PC-9 (cell line): ENCODE measurements at places on chromosomes 1 and 21.

DNA sequence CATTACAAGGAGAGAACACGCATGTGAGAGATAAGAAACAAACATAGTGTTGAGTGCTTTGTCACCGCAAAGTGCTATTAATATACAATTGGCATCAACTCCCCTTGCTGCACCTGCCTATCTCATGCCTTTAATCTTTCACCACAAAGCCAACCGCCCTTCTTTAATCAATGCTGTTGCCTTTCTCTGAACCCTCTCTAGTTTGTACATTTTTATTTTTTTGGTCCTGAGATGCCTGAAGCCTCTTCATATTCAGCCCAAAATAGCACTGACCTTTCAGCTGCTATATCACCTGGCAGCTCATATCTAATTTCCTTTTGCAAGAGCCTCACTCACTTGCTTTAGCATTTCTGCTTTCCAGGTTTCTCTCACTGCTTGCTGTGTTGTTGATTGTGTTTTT is 504.7 kb downstream of the NUF2 start:
- DNase-seq: no peak

GRCh38 chr1:86345042-86345441 is 51.1 kb downstream of the ODF2L start:
- DNase-seq: no peak

- DNase-seq: peak; percentile 43
These were observed 129.2 kb downstream of the CLIC6 start for GRCh38 chr21:34797921-34798535.

DNA sequence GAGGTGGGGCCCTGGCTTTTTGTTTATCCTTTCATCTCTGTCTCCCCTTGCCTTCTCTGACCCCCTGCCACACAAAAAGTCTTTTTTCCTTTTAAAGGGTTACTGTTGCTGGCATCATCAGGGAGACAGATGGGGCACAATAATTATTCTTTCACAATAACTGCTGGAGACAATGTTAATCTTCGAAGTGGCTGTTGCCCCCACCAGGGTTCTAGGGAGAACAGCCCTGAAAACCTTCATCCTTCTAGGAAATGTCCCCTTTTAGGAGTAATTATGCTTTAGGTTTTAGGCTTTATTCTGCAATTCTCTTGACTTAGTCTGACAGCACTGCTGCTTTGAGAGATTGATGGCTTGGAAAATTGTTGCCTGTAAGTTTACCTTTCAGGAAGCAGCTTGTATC is 150.0 kb downstream of the NOS1AP start:
- no peak for DNase-seq

- DNase-seq: no peak
These were observed 397.7 kb downstream of the NTNG1 start for GRCh38 chr1:107538502-107538901.

DNA sequence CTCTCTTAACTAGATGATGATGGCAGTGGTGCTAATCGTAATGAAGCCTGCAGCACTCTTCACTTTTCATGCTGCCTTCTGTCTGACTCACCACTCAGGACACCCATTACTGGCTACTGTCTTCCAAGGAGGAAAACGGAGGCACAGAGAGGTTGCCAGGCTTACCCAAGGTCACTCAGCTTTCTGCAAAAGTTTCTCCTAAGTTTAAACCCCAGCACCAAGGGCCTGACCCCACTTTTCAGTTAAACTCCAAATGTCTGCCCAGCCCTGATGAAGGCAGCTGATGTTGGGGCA is 78.1 kb upstream of the RUNX3 start:
- no peak for DNase-seq

GRCh38 chr1:227557962-227558725 is 5.2 kb upstream of the ZNF678 start:
- no peak for DNase-seq

DNA sequence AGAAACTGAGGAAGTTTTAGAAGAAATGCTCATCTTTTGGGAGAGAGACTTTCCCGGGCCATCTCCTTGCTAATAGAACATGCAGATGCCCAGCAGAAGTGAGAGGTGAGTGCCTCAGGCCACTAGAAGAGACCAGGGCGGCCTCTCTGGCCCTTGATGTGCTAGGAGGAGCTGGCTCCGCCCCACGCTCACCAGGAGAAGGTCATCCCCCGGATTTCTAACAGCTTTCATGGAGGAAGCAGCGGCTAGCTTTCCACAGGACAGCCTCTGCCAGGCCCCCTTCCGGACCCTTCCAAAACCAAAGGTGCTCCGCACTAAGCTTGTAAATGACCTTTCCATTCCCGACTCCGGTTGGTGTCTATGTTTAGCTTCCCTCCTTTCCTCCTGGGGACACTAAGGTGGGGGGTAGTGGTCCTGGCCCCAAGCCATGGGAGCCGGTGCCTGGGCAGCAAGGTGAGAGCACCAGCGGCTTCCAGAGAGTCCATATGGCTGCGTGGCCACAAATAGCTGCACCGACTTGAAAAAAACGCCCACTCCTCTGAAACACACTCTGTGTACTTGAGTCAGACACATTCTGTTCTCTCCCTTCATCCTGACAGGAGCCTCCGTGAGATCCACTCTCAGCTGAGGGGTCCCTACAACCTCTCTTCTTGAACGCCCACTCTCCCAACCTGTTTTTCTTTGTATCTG is 249.9 kb downstream of the TNR start:
- no peak for DNase-seq

DNA sequence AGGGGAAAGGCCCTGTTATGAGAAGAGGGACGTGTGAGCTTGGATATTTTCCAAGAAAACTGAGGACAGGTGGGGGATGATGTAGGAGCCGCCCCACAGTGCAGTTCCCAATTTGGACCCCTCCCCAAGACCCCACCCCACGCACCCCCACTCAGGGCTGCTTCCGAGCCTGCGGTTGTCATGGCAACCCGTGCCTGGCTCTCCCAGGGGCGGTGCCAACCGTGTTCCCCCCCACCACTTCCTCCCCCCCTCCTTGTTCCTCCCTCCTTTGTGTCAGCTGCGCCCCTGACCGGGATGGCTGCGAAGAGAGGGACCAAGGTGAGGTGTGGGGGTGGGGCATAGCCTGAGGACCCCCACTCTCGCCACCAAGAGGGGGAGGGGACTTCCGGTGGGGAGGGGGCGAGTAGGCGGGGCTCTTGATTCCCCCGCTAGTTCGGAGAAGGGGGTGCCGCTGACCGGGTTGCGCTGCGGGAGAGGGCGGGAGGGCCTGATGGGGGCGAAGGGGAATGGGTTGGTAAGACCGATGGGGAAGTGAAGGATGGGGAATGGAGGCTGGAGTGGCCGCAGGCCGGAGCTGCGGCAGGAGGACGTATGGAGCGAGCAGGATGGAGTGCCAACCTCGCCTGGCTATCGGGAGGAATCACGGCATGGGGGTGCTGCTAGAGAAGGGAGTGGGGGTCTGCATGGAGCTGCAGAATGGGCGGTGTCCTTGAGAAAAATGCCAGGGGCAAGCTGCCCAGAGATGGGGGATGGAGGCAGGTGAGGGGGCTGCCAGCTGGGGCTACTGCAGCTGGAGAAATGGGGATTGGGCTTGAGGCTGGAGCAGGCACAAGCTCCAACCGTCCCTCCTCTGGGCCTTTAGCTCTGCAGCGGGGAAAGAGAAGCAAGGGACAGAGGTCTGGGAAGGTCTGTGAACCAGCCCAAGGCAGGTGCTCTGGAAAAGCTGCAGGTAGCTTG is 953 bp downstream of the TRIM46 start:
- no peak for DNase-seq

- DNase-seq: no peak
These were observed 108.7 kb downstream of the PRDM2 start for GRCh38 chr1:13808729-13809131.

DNA sequence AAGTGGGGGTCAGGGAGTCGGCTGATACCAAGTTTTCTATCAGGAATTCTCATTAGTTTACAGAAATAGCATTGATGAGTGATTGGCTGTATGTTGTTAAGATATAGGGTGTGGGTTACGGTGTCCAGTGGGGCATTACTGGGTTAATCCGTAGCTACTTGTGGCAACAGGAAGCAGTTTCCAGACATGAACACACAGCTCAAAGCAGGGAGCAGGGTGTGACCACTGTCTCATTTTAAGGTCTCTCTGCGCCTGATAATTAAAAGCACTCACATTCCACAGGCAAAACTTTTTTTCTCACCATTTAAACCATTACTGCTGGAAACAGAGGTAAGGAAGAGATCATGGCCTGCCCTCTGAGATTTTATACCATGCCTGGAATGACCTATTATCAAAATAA is 114.9 kb downstream of the SIK1 start:
- no peak for DNase-seq

DNA sequence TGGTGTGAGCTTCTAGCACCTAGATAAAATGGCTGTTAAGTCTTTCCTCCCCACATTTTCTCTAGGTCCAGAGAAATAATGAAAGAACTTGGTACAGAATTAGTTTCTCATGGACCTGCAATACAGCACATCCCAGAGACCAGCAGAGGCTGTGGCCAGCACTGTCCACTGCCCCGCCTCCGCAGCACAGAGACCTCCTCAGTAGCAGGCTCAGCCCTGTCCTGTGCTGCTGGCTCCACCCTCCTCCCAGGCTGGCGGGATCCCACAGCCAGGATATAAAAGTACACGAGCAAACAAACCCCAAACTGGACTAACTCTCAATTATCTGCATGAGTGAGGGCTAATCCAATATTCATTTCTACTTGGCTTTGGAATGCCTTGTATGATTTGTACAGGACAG is 401.5 kb downstream of the RPS6KC1 start:
- no peak for DNase-seq

DNA sequence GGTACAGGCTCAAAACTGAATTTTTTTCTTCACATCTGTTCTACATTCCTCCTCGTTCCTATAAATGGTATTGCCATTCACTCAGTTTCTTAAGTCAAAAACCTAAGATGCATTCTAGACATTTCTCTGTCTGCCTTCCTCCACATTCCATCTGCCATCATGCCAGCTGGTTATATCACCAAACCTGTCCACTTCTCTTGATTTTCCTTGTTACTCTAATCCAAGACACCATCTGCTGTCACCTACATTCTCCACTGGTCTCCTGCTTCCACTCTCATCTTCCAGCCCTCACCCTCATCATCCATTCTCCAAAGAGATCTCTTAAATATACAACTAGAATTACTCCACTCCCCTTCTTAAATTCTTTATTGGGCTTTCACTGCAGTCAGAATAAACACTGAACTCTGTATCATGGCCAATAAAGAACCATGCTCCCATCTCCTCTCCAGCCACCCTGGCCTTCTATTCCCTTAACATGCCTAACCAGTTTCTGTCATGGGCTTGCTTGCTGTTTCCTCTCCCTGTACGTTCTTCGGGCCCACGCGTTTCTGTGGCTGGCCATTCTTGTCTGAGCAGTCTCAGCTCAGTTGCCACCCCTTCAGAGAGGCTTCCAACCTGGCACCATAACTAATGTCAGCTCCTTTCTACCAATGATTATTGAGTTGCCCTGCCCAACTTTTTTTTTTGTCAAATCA is 278.3 kb downstream of the ST6GALNAC3 start:
- DNase-seq: no peak

DNA sequence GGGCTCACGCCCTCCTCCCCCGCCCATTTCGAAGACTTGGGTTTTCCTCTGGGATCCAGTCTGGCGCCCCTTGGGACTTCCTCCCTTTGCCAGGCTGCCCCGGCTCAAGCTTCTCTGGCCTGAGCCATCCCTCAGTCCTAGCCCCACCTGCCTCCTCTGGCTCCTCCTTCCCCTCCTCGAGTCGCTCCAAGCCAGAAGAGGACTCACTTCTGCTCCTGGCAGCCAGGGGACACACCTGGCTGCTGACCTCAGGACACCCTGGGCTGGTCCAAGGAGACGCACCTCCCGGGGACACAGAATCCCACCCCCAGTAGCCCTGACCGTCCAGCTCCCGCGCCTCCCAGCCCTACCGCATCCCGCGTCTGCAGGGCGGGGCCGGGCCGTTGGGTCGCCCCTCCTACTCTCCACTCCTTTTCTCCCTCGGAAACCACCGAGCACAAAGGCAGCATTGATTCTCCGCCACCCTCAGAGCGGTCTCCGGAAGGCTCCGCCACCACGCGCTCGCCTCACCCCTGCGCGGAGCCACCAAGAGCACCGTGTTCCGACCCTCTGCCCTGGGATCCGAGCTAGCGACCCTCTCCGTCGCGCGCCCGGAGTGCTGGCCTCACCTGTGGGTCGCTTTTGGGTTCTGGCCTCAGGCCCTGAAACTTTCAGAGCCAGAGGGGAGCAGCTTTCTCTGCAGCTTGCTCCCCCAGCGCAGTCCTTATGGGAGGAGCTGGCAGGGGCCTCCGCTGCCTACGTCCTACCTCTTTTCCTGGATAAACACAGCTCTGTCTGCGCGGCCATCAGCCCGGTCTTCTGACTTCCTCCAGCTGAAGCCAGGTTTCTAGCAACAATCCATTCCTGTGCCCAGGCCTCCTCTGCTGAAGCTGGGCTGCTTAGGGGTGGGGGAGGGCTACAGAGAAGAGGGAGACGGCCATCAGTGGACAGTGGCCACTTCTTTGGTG is at the start of gene C2CD4D:
TSS of gene C2CD4D (minus strand) at position 364 of the 947 bp plus-strand sequence. CDS start 831 bp downstream, outside the sequence.
- peak; percentile 93 for DNase-seq

DNA sequence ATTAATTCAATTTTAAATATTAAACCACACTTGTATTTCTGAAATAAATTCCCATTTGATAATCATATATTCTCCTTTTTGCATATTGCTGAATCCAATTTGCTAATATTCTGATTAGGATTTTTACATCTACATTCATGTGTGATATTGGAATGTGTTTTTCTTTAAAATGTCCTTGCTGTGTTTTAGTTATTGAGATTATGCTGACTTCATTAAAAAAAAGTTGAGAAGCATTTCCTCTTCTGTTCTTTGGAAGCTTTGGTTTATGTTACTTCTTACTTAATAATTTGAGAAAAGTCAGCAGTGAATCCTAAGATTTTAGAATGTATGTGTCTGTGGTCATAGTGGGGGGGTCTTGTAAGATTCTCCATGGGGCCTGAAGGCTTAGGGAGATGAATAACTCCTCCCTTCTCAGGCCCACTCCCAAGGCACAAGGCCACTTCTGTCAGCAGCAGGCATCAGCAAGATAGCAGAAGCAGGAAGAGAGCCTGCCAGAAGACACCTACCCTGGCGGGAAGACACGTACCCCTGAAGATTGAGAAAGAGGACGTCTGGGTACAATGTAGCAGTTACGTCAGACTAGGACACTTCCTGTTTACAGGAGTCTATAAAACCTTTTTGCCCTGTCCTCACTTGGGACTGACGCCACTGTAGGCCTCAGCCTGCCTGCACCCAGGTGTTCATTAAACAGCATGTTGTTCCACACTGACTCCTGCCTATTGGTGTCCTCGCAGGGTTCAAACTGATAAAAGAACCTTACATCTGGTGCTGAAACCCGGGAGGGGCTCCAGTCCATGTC is 56.9 kb downstream of the ODF2L start:
- DNase-seq: no peak

DNA sequence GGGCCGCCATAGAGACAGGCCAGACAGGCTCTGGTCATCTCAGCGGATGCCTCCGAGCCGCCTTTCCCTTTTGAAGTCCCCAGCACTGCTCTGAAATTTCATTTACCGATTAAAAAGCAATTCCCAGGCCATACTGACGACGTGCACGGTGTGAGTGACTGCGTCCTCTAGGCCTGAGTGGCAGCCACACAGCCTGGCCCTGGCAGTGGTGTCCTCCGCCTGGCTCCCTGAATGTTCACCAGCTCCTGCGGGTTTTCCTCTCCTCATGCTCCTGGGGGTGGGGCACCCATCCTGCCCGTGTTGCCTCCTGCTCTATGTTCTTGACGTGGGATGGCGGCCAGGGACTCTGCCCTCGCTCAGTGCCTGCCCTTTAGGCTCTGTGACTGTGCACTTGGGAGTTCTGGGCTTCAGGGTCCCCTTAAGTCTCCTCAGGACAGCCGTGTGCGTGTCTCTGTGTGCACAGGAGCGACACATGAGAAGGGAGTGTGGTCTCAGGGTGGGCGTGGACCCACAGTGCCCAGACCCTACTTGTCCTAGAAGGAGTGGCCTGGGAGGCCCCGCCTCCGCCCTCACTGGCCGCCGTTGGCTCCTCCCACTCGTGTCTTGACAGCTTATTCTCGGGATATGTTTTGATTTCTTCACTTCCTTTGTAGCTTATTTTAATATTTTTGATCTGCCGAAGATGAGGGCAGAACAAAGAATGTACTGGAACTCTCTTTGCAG is 3.6 kb downstream of the SKI start:
- DNase-seq: peak; percentile 53
